CD4-positive, alpha-beta T cell treated with Interleukin-21 for 1 hour (primary cell): ENCODE measurements at places on chromosomes 3 and 15.

DNA sequence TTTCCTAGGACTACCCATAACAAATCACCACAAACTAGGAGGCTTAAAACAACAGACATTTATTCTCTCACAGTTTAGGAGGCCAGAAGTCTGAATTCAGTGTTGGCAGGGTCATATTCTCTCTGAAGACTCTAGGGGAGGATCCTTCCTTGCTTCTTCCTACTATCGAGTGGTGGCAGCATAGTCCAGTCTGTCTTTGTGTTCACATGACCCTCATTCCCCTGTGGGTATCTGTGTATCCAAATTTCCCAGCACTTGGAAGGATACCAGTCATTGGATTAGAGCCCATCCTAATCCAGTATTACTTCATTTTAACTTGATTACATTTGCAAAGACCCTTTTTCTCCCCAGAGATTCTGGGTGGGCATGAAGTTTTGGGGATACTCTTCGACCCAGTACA lies 63.8 kb downstream of the GMPS start:
- no peak for DNase-seq

DNA sequence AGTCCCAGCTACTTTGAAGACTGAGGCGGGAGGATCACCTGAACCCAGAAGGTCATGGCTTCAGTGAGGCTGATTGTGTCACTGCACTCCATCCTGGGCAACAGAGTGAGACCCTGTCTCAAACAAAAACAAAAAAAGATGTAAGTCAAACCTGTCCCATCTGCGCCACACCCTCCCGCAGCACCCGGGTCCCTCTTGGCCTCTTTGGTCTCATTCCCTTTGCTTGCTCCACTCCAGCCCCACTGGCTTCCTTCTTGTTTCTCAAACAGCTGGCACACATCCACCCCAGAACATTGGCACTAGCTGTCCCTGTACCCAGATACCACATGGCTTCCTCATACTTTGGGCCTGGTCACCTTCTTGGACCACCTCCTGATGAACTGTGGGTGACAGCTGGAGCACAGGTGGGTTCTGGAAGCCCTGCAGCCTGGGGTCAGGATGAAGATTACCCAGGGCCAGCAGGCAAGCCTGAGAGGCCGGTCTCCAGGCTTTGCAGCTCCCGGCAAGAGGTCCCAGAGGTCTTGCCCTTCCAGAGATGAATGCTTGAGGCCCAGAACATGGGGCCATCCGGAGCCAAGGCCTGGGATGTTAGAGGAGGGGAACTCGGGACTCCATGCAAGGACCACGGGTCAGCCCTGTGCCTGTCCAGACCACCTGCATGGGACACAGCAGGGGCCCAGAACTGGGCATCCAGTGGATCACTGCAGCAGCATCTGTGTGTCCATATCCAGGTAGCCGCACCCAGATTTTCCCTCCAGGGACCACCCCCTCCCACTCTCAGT lies 10.9 kb upstream of the GATA2 start:
- DNase-seq: no peak

DNA sequence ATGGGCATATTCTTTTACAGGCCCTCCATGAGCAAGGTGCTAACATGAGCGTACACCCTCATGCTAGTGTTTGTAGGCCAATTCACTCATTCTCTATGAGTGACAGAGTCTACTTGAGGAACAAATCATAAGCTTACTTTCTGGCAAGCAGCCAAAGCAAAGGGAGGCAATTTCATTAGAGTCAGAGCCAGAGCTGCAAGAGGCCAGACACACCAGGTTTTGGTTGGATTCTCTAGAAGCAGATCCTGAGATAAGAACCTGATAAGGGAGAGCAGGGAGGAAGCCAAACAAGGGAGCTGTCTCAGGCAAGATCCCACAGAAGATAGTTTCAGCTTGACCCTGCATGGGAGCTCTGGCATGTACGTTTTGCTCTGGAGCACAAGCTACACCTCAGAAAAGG lies 214.1 kb upstream of the CTNNB1 start:
- no peak for DNase-seq

DNA sequence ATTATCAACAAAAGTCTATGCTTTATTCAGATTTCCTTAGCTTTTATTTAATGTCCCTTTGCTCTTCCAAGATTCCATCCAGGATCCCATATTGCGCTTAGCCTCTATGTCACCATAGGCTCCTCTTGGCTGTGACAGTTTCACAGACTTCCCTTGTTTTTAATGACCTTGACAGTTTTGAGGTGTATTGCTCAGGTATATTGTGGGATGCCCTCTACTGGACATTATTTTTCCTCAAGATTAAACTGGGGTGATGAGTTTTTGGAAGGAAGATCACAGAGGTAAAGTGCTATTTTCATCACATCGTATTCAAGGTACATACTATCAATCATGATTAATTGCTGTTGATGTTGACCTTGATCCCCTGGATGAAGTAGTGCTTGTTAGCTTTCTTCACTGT lies 99.1 kb upstream of the SMAD3 start:
- peak; percentile 10 for DNase-seq

DNA sequence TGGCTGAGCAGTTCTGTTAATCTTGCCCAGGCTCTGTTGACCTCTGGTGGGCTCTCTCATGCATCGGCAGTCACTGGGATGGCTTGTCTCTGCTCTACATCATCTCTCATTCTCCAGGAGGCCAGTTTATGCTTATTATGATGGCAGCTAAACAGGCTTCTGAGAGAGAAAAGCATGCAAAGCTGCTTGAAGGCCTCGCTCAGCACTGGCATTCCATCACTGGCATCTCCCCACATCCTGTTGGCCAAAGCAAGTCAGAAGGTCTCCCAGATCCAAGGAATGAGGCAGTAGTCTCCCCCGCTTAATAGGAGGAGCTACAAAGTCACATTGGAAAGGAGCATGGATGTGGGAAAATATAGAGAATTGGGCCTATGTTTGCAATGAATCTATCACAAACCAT lies 212.6 kb downstream of the ZNF621 start:
- DNase-seq: no peak

DNA sequence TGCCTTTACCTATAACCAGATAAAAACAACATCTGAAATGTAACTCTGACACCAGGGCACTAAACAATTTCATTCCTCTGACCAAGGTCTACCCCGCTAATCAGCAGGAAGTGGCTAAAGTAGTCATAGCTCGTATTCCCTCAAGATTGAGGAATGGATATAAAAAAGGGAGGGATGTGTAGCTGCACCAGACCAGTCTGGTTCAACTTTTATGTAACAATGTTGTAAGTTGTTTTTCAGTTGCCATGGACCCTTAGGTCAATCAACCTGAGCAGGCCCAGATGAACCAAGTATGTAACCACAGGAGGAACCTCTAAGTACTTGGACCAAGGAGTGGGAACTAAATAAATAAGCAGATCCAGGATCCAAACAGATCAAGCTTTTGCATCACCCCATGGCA lies 28.4 kb upstream of the IFT57 start:
- no peak for DNase-seq
